NCI-H2081 treated with DMSO at 0.1 percent for 48 hours (cell line): ENCODE measurements at places on chromosomes 5 and 9.

GRCh38 chr5:97115932-97116331 lies 26.5 kb downstream of the LIX1 start:
- DNase-seq, result no peak

GRCh38 chr5:153891394-153891793 lies 147.3 kb downstream of the FAM114A2 start:
- DNase-seq, result no peak

DNA sequence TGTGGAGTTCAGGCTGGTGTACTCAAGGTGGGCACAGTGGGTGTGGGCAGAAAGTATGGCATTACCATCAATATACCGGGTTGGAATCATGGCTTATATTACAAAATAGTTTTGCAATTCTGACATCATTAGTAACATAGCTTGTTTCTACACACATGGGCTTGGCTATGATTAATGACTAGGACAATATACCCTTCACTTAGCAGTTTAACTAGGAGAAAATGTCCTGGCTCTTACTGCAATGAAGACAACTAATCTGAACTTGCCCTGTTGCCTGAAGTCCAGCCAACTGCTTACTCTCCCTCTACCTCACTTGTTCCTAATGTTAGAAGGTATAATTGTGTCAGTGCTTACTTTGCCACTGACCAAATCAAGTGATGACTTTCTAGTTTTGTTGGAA lies 612.5 kb downstream of the EFNA5 start:
- no peak for DNase-seq

GRCh38 chr9:76321195-76321828 lies 72.9 kb downstream of the RFK start:
- DNase-seq, result no peak

- DNase-seq, result no peak
Observed at GRCh38 chr9:114720086-114720676, 38.2 kb upstream of the TEX48 start.

DNA sequence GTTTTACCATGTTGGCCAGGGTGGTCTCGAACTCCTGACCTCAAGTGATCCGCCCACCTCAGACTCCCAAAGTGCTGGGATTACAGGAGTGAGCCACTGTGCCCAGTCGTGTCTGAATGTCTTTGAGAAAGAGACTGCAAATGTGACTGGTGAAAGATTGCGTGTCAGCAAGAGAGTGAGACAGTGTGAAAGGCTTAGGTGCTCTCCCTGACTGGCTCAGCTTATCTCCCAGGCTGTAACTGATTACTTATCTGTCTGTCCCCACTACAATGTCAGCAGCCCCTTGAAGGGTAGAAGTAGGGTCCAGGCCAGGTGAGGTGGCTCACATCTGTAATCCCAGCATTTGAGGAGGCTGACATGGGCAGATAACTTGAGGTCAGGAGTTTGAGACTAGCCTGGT lies 3.4 kb upstream of the FGFR4 start:
- DNase-seq, result no peak

GRCh38 chr5:80399526-80400239 lies 8.2 kb upstream of the ZFYVE16 start:
- DNase-seq, result no peak

GRCh38 chr5:91123291-91123690 lies 259.8 kb downstream of the ARRDC3 start:
- no peak for DNase-seq

GRCh38 chr5:78720997-78721396 lies 72.4 kb upstream of the LHFPL2 start:
- no peak for DNase-seq

- peak; percentile 43 for DNase-seq
Observed at GRCh38 chr9:106333481-106333880, 529.5 kb upstream of the ZNF462 start.

- DNase-seq, result no peak
Observed at GRCh38 chr5:89043676-89044075, 160.7 kb upstream of the MEF2C start.

DNA sequence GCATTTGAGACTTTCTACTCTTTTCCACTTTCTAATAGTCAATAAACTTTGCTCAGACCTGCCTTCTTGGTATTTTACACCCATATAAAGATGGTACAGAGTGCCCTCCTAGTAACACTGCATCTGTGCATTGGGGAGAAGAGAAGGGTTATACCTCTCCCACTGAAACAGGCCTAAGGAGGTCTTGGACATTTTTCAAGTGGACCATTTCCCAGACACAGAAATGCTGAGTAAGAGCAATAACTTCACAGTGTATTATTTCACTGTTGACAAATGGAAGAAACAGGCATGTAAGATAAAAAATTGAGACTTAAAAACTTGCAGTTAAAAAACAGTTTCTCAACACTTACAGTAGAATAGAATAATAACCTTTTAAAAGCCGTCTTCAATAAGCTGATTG lies 1224.0 kb upstream of the CDH18 start:
- DNase-seq, result no peak

DNA sequence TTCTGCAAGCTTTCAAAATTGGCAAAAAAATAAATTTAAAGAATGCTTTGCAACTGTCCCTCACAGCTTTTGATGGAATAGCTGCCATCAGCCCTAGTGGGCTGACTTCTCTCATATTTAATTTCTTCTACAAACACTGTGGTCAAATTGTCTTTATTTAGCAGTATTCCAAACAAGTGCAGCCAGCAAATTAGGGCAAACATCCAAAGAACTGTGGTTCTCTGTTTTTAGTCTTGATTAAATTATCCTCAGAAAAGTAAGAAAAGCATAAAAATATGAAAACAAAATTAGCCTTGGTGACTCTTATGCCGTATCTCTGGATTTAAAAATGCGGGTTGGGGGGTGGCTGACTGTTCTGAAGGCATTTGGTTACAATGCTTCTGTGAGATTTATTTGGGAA lies 95.8 kb upstream of the RETREG1 start:
- peak; percentile 60 for DNase-seq

GRCh38 chr9:113990975-113991471 lies 87.1 kb downstream of the AMBP start:
- DNase-seq, result no peak

- DNase-seq, result no peak
Observed at GRCh38 chr9:28853477-28853876, 1280.2 kb upstream of the C9orf72 start.

DNA sequence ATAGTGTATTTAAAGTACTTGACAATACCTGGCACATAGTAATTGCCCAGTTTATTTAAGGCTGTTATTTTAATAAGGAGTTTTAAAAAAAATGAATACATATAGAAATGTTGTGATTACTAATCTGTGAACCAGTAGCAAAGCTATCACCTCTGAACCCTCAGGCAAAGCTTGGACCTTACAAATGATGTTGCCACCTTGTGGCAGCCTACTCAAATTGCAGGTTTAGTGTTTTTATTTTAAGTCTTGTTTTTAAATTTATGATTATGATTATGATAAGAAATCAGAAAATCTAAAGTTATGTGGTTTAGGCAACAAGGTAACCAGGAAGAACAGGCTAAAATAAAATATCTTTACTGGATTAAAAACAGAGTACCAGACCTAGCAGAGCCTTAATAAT lies 35.8 kb downstream of the PPARGC1B start:
- no peak for DNase-seq

DNA sequence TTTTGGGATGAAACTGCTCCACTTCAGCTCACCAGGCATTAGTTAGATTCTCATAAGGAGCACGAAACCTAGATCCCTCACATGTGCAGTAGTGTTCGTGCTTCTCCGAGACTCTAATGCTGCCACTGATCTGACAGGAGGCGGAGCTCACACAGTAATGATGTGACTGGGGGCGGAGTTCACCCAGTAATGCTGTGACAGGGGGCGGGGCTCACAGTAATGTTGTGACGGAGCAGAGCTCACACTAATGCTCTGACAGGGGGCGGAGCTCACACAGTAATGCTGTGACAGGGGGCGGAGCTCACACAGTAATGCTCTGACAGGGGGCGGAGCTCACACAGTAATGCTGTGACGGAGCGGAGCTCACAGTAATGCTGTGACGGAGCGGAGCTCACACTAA lies 27.1 kb upstream of the LRRC14B start:
- no peak for DNase-seq

DNA sequence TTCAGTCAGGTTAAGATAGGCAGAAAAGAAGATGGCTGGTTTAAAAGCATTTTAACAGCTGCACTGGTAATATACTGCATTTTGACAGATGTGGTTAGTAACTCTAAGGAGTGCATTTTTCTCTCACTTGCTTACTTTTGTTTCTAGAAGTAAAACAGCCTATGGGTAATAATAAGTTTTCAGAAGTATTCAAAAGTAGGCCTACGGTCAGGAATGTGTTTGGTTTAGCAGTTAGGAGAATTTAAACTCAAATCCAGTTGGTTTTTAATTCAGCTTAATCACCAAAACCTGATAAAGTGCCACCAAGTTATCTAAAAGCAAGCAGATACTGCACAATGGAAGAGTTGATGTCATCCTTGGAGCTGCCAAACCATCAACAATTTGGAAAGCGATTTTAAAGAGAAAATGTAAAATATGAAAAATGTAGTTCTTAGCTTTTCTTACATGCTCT lies 160.3 kb downstream of the ARSB start:
- no peak for DNase-seq

DNA sequence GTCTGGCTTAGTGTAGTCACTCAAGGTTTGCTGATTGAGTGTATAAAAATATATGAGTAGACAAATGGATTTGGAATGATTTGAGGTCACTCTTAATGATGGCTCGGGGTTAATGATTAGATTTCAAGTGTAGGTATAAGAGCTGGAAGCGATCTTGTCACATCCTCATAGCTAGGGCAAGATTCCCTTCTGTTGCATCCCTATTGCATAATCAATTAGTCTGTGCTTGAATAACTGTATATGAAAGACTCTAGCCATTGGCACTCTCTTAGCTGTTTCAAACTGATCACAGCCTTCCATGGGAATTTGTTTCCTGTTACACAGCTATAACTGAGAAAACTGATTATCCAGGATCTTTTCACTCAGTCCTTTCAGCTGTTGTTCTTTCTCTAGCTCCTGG lies 811.6 kb downstream of the TLE4 start:
- no peak for DNase-seq

DNA sequence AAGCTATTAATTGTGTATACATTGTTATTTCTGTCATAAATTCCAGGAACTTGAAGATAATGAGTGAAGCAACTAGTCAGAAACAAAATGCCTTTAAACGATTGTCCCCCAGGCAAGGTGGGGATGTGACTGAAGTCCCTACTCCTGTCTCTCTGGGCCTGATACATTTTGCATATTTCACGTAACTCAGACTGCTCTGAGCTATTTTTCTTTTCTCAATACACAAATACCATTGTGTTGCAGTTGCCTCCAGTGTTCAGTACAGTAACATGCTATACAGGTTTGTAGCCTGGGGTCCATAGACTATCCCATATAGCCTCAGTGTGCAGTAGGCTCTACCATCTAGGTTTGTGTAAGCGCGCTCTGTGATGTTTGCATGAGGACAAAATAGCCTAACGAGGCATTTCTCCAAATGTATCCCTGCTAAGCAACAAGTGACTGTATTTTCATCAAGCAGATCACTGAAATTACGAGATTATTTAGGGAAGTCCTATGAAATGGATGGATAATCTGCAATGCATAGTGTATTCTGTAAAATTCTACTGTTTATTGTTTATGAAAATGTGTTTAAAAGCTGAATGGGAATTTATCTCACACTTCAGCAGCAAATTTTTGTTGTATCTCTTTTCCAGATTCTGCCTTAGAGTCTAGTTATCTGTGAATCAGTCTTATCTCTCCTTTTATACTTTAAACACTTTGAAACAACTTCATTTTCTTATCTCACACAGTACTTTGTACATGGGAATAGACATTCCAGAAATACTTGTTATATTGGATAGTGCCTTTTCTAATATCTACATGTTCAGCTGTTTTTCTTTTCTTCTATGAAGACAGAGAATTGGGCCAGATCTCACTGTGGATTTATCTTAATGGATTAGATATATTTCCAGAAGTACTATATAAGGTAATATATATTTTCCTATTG lies 150.5 kb downstream of the CD180 start:
- DNase-seq, result no peak

DNA sequence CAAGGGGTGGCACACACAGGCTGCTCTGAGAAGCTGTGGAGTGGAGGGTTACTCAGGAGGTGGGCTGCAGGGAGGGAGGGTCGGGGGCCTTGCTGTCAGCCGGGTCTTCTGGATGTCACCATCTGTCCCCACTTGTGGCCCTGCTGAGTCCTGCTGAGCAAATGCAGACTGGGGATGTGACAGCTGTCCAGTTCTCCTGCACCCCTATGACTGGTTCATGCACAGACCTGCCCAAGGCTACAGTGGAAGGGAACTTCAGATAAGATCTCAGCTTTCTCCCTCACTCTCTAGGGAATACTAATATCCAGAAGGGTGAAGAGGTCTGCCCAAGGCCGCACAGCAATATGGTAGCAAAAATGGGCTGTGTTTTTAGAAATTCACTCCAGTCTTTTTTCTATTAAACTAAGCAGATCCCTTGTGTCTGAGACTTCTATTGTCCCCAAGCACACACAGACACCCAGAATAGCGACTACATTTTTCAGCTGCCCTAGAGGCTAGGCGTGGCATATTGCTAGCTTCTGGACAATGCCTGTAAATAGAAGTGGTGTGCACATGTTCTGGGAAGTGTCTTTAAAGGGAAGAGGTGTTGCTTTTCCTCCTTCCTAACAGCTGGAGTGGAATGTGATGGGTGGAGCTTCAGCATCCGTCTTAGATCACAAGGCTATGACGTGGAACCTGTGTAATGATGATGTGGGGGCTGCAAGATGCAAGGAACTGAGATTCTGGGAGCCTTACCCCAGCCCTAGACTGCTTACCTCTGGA lies 51.1 kb upstream of the TBC1D2 start:
- DNase-seq, result no peak

- DNase-seq, result no peak
Observed at GRCh38 chr9:91800473-91801030, 149.5 kb downstream of the ROR2 start.
